ENCODE measurements at places on chromosomes 12 and 14.

GRCh38 chr12:121297435-121297991 lies 1.0 kb upstream of the CAMKK2 start:
- no peak for DNase-seq

- DNase-seq = peak; percentile 90
Measured at GRCh38 chr12:50187084-50187900, 20.1 kb upstream of the CERS5 start.

GRCh38 chr14:72763892-72764291 lies 130.0 kb downstream of the DPF3 start:
- no peak for DNase-seq

DNA sequence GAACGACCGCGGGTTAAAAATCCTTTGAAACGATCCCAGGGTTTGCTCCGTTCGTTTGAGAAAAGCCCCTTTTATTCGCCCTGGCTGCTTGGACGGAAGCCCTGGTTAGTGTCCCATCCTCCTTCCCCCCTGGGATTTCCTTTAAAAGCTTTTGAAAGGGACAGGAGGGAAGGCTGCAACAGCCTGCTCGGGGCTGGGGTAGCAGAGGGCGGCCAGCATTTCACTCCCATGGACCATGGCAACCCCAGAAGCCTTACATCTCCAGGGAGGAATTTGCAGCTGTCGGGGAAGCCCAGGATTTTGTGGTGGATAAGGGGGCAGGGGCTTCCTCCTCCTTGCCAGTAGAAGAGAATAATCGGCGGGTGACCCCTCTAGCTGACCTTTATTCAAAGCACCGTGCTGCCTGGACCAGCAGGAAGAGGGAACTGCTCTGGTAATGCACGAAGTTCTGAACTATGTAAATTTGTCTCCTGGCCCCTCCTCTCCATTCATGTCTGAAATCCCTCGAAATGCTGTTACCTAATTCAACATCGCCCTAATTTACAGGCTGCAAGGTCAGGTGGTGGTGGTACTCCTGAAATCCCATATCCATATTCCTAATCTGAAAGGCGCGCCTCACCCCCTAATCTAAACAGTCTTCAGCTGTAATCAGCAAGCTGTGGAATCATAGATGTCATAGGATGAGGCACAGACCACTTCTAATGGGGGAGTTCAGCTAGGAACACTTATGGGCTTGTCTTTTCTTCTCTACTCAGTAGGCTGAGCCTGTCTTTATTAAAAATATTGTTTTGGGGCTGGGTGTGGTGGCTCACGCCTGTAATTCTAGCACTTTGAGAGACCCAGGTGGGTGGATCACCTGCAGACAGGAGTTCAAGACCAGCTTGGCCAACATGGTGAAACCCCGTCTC lies 1.0 kb upstream of the CLIP1 start:
- DNase-seq = no peak

GRCh38 chr12:47753021-47754001 lies 5.4 kb downstream of the RAPGEF3 start:
- DNase-seq = no peak

- DNase-seq = no peak
Measured at GRCh38 chr12:49624921-49625577, 1.7 kb downstream of the PRPF40B start.

- DNase-seq = no peak
Measured at GRCh38 chr12:9729082-9729481, 3.8 kb downstream of the CLECL1 start.

- DNase-seq = no peak
Measured at GRCh38 chr12:54719691-54720090, 71.5 kb upstream of the DCD start.

- DNase-seq = no peak
Measured at GRCh38 chr14:51307551-51307950, 67.5 kb downstream of the TMX1 start.

- peak; percentile 31 for DNase-seq
Measured at GRCh38 chr14:55707365-55707804, 127.4 kb downstream of the KTN1 start.

- no peak for DNase-seq
Measured at GRCh38 chr14:48560421-48560820, 885.0 kb upstream of the MDGA2 start.

DNA sequence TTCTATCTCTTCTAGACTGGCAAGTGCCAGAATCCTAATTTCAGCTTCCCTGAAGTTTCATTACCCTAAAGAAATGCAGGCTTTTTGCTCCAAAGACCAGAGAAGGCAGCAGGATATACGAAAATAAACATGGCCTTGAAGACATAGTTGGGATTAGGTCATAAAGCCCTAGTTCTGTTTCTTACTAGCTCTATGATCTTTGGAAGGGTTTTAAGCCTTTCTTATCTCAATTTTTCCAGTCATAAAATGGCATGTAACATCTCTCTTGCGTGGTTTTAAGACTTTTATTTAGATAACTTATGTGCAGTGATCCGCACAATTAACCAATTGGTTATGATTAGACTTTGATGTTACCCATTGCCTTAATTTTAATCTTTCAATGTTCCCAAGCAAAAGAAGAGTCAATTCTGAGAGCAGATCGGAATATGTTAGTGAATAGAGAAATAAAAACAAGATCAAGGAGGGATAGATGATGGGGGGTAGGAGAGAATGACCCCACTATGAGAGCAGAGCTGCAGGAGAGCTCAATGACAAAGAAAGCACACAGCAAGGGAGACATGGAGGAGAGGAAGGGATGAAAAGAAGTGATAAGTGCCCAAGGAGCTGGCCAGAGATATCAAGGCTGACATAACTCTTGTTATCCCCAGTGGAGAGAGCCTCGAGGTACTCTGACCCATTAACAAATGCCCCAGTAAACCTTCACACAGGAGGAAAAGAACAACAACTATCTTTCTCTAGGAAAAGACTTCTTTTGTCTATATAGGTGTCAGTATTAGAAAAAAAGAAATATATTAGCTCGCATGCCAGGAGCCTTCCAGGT lies 53.0 kb upstream of the ANP32D start:
- DNase-seq = no peak

GRCh38 chr12:51867796-51868428 lies 19.4 kb upstream of the FIGNL2 start:
- no peak for DNase-seq

DNA sequence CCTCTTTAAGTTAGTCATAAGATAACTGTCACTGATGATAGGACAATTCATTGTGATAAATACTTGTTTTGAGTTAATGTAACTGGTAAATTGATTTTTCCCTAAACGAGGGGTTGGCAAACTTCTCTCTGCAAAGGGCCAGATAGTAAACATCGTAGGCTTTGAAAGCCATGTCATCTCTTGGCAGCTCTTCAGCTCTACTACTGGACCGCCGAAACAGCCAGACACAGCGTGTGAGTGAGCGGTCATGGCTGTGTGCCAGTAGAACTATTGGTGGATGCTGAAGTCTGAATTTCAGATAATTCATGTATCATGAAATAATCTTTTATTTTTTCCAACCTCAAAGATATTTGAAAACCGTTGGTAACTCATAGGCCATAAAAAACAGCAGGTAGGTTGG lies 9.9 kb downstream of the PIWIL1 start:
- DNase-seq = no peak

Measured in GM04503 (cell line).